ENCODE measurements at places on chromosomes 1 and 21.
A peak's percentile ranks its signal among the peaks of the same experiment; 100 is the strongest.

DNA sequence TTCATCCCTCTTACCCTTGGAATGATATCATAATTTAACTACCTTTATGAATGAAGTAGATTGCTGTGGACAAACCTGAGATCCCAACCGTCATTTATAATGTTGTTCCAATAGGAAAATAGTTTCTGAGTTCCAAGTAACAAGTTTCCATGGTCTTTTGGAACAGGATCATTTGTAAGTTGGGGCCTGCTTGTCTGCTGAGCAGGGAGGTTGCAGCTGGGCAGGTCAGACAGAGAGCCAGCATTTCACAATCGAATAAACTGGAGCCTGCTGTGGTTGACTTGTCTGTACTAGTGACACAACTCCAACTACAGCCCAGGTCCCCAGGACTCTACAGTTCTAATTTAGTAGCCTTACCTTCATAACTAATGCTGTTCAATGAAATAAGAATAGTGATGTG, 18.6 kb upstream of the RALGPS2 start:
- no peak for DNase-seq

- peak; percentile 72 for DNase-seq
Measured at GRCh38 chr1:36366091-36366661, 19.5 kb downstream of the STK40 start.

DNA sequence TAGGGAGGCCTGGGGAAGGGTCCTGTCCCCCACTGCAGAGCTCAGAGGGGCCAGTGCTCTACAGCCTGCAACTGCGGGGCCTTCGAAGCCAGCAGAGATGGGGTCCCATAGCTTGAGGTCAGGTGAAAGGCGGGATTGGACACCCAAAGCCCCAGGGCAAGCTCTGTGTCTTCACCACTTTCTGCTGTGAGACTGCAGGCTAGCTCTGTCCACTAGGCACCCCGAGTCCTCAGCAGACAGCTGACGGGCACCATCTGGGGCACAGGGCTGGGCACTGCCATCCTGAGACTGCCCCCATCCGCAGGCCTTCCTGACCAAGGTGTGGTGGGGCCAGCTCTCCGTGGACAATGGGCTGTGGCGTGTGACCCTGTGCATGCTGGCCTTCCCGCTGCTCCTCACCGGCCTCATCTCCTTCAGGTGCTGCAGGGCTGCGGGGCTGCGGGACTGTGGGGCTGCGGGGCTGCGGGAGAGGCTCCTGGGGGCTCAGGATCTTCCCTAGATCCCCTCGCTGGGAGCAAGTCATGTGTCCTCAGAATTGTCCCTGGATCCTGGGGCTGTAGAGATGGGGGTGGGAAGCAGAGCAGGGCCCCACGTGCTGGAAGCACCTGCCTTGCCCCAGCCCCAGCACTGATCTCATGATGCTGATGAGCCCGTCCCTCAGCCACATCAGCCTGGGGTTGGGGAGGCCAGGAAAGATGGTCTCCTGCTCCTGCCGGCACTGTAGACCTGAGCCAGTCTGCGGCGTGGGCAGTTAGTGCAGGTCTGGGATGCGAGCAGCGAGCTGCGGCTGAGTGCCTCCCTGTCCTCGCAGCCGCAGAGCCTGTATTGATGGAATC, 46.8 kb downstream of the TRPM2 start:
- DNase-seq, result no peak

DNA sequence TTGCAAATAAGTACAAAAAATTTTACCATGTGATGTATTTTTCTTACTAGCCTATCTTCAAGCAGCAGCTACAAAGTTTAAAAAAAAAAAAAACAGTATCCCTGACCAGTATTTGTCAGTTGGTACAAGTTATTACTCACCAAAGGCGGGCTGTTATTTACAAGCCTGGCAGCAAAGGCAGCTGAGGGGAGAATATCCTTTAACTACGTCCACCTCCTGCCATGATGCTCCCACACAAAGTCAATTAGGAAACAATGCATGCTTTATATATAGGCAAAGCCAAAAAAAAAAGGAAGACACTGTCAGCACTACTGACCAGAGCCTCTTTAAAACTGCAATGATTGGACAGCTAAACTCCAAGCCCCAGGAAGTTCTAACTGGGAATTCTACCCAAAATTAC, 13.7 kb downstream of the PSMA5 start:
- DNase-seq, result no peak

DNA sequence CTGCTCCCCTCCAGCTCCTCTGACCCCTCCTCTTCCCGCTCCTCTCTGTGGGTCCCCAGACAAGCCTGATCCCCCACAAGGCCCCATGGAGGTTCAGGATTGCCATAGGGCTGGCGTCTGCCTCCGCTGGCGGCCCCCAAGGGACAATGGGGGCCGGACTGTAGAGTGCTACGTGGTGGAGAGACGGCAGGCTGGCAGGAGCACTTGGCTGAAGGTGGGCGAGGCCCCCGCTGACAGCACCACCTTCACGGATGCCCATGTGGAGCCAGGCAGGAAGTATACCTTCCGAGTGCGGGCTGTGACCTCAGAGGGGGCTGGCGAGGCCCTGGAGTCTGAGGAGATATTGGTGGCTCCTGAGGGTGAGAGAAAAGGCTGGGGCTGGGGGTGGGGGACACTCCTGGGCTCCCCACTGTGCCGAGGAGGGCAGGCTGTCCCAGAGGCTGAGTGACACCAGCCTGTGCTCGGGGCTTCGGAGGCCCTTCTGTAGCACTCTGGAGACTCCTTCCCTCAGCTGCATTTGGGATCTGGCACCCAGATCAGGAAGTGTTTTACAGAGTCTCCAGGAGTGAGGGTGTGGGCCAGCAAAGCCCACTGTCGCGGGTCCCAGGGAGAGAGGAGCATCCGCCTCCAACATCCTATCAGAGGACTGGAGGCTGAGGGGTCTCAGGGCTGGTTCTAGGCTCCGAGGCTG, 25.9 kb downstream of the IGFN1 start:
- no peak for DNase-seq

- DNase-seq, result peak; percentile 70
Measured at GRCh38 chr1:4655674-4656532, 1.5 kb downstream of the AJAP1 start.

- no peak for DNase-seq
Measured at GRCh38 chr1:1917304-1917976, 1.6 kb downstream of the TMEM52 start.

DNA sequence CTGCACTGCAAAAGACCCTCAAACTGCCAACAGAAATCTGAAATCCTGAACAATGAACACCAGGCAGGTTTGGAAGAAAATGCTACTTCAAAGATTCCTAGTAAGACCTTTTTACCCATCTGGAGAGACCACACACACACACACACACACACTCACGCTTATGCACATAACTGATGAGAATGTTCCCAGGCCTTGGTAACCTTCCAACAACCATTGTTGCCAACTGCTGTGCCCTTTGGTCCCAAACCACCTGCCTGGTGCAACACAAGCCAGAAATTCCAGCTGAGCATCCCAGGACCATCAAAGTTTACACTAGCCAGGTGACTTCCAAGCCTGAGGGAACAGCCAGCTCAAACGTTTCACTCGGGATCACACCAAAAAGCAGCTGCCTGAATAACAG, 56.9 kb downstream of the SEC16B start:
- DNase-seq, result no peak

DNA sequence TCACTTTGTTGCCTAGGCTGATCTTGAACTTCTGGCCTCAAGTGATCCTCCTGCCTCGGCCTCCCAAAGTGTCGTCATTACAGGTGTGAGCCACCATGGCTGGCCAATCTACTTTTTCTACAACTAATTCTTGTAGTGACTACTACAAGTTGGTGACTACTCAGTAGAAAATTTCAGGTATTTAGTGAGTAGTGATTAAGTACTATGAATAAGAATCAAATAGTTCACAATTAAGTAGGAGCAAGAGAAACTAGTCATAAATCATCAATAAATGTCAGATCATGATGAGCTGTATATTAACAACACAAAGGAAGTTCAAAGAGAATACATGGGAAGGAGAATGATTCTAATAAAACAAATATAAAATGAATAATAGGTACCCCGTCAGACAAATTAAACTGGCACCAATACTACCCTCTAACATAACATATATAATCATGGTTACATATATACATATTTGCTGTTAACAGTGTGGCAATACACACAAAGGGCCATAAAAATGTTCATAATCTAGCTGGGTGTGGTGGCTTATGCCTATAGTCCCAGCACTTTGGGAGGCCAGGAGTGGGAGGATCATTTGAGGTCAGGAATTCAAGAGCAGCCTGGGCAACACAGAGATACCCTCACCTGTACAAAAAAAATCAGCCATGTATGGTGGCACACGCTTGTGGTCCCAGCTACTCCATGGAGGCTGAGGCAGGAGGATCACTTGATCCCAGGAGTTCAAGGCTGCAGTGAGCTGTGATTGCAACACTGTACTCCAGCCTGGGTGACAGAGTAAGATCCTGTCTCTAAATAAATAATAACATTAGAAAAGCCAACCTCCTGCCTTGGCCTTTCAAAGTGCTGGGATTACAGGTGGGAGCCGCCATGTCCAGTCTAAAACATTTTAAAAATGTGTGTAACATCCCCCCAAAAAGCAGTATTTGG, 19.1 kb downstream of the YY1AP1 start:
- no peak for DNase-seq

DNA sequence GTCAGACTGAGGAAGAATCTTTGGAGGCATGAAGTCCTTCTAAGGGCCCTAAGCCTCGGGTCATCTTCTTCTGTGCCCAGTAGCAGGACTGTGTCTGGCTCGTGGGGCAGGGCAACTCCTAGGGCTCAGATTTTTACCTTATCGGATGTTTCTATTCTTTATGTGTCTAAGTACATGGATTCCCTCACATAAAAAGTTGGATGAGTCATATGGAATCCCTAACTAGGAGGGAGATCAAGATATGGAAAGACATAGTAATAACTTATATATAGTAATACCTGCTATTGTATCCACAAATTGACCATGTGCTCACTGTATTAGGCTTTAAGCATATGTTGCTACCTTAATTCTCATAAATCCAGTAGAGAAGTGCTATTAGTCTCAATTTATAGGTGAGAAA, 364.5 kb upstream of the CAMK1G start:
- DNase-seq, result no peak

GRCh38 chr1:221644145-221644448, 97.8 kb downstream of the DUSP10 start:
- no peak for DNase-seq

- no peak for DNase-seq
Measured at GRCh38 chr1:79355090-79355489, 348.6 kb upstream of the ADGRL4 start.

- DNase-seq, result no peak
Measured at GRCh38 chr1:203631946-203632345, 5.3 kb downstream of the ATP2B4 start.

DNA sequence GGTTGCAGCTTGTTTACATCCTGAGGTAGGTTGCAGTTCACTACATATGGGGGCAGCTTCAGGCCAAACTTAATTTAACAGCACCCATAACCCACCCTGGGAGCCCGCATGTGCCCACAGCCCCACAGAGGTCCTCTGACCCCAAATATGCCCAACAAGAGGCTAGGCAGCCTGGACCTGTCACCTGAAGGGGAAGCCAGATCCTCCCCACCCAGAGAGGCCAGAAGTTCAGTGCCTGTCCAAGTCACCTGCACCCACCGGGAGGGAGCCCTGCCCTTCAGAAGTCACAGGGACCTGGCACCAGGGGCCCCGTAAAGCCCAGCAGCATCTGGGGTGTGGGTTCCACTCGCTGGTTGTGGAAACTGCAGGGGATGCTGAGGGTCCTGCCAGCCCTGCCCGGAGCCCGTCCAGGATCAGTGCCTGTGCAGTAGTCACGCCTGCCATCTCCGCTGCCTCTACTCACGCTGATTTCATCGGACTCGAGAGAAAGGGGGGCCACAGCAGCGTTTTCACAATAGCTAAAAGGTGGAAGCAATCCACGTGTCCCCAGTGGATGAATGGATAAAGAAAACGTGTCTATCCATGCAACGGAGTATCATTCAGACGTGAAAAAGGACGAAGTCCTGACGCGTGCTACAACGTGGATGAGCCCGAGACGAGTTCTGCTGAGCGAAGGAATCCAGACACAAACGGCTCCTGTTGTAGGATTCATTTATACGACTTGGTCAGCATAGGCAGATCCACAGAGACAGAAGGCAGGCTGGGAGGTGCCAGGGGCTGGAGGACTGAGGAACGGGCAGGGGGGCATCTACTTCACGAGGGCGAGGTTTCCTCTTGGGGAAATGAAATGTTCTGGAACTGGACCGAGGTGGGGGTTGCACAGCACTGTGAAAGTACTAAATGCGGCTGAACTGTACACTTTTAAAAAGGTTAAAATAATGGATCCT, 33.9 kb upstream of the COL6A2 start:
- no peak for DNase-seq

GRCh38 chr1:43671193-43671592, 21.2 kb downstream of the KDM4A start:
- no peak for DNase-seq

DNA sequence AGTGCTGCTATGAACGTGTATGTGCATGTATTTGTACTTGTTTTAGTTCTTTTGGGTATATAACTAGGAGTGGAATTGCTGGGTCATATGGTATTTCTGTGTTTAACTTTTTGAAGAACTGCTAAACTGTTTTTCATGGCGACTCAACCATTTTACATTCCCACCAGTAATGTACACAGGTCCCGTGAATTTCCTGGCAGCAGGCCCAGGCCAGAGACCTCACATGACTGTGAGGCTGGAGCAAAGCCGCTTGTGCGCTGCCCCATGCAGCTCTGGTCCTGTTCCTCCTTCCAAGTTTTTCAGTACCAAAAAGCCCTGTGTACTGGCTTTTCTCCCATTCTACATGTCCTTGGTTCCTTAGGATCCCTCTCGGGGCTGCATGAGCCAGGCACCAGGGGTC, 29.6 kb downstream of the ACOT11 start:
- no peak for DNase-seq

GRCh38 chr1:43518935-43519686, 11.6 kb upstream of the PTPRF start:
- DNase-seq, result no peak

DNA sequence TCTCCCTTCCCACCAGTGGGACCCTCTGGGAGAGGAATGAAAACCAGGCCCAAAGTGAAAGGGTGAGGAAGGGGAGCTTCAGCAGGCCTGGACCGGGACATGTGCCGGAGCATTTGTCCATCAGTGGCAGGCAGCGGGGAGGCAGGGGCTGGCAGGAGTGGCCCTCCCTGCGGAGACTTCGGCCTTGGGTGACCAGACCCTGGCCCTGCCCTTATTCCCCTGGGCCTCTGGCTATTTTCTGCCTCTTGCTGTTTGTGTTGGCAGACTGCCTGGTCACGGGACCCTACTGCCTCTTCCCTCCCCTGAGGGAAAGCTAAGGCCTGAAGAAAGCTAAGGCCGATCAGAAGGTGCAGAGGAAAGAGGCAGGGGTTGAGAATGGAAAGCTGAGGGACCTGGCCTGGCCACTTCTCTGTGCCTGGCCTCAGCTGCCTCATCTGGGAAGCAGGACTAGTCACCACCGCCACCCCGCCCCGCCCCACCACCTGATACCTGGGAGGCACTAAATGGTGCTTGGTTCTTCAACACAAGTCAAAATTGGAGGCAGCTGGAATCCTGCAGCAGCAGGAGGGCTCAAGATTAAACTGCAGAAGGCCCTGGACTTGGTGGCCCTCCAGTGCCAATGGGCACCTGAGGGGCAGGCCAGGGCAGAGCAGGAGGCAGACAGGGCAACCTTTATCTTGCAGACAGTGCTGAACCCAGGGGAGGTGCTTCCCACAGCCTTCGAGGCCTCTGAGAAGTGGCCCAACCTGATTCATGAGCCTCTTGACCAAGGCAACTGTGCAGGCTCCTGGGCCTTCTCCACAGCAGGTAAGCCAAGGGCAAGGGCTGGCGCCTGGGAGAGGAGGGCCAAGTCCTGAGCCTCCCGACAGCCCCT, 7.9 kb downstream of the TINAGL1 start:
- DNase-seq, result no peak

Data from caudate nucleus (tissue), 63 donors.